Fibroblast of the conjunctiva (primary cell): ENCODE measurements at places on chromosomes 13 and 19.

GRCh38 chr13:42068886-42069285 is 20.4 kb downstream of the DGKH start:
- no peak for DNase-seq

GRCh38 chr19:4582980-4583842 is 23.7 kb upstream of the SEMA6B start:
- no peak for DNase-seq

DNA sequence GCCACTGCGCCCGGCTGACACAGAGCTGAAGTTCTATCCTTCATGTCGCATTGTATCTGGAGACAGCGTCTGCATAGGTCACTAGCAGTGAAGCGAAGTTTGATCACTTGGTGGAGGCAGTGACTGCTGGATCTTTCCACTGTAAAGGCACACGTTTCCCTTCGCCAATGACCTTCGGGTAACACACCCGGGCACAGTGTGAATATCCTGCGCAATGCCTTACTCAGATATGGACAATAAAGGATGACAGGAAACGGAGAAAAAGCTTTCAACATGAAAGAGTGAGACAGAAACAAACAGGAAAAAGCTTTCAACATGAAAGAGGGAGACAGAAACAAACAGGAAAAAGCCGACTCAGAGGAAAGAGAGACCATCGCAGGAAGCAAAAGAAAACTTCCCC is 17.1 kb downstream of the ARL11 start:
- DNase-seq = no peak

DNA sequence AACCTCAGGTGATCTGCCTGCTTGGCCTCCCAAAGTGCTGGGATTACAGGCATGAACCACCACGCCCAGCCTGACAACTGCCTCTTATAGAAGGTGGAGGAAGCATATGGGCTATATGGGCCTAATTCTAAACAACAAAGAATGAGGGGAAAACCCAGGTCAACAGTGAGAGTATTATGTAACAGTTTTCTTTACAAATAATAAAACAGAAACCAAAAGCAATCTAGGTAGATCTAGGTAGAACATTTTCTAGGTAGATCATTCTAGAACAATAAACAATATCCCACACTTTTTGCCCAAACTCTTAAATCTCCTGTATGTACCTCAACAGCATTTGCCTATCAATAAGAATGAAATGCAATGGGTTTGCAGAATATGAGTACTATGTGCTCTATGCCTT is 267.4 kb downstream of the ABCC4 start:
- DNase-seq = no peak

- DNase-seq = no peak
Observed at GRCh38 chr19:44600466-44600865, 12.9 kb upstream of the IGSF23 start.

GRCh38 chr19:32877977-32878745 is 8.6 kb upstream of the SLC7A9 start:
- DNase-seq = no peak

GRCh38 chr13:91357613-91358386 is 10.3 kb downstream of the MIR17HG start:
- DNase-seq = no peak

DNA sequence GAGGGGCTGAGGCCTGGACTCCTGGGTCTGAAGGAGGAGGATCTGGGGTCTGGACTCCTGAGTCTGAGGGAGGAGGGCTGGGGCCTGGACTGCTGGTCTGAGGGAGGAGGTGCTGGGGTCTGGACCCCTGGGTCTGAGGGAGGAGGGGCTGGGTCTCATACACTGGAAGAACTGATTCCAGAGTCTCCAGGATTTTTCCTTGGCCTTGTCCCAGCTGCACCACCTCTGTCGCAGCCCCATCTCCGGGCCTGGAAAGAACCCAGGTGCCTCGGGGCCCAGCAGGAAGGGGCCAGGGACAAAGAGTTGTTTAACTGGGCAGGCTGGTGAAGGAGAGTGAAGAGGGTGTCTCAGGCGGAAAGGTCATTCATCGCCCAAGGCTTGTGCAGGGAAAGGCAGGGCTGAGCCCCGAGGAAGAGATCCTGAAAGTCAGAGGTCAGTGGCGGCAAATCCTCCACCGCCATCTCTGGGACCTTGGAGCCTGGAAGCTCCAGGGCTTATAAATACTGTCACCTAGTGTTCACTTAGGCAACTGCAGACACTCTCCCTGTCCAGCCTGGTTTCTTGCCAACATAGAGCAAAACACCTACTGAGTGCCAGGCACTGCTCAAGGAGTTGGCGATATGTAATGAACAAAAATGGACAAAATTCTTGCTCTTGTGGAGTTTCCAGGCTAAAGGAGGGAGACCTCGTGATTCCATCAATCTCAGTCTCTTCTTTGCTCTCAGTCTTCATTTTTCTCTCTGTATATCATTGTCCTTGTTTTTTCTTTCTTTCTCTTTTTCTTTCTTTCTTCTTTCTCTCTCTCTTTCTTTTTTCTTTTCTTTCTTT is 4.4 kb upstream of the KCNN4 start:
- DNase-seq = peak; percentile 51

DNA sequence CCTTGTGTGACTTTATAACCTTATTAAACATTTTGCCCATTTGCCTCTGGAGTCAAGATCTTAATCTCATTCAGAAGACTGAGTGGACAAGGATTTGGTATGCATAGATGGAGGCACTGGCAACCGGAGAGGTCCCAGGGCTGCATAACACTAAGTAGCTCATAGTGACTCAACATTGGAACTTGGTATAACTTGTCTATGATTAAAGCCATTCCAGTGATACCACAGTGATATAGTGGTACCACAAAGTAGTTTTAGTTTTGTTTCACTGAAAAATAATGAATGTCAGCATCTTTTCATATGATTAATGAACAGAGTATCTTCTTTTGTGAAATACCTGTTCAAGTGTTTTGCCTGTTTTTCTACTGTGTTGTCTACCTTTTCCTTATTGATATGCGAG is 26.4 kb downstream of the CDK8 start:
- DNase-seq = no peak

DNA sequence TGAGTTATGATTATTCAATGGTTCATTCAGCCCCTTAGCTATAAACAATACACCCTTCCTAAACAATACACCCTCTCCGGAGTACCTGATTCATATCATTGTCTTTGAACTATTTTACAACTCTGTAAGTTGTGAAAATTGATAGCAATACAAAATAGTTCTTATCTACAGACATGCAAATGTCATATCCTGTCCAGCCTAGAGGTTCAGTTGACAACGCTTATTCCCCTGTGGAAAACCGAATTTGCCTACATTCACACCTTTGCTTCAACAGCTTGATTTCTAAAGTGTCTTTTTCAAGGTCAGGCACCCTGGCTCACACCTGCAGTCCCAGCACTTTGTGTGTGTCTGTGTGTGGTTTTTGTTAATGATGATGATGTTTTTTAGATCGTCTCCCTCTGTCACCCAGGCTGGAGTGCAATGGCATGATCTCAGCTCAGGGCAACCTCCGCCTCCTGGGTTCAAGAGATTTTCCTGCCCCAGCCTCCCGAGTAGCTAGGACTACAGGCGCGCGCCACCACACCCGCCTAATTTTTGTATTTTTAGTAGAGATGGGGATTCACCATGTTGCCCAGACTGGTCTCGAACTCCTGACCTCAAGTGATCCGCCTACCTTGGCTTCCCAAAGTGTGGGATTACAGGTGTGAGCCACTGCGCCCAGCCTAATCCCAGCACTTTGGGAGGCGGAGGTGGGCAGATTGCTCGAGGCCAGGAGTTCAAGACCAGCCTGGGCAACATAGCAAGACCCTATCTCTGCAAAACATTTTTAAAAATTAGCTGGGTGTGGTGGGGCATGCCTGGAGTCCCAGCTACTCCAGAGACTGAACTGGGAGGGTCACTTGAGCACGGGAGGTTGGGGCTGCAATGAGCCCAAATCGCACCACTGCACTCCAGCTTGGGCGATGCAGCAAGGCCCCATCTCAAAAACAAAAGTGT is 9.6 kb downstream of the C19orf53 start:
- DNase-seq = no peak

DNA sequence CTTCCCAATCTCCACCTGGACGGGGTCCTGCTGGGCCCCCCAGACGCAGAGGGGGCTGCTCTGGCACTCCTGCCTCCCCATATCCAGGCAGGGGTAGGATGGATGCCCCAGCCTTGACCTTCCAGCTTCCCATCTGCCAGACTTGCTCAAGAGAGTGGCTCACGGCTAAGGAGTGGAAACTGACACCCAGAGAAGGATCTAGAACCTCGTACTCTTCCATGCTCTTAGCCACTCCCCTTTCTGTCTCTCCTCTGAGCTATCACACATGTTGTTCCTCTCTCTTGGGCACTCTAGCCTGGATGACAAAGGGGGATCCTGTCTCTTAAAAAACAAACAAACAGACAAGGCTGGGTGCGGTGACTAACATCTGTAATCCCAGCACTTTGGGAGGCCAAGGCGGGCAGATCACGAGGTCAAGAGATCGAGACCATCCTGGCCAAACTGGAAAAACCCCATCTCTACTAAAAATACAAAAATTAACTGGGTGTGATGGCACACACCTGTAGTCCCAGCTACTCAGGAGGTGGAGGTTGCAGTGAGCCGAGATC is 12.2 kb upstream of the FUT5 start:
- DNase-seq = no peak

- DNase-seq = no peak
Observed at GRCh38 chr13:36362914-36363313, 16.7 kb upstream of the SPART start.

DNA sequence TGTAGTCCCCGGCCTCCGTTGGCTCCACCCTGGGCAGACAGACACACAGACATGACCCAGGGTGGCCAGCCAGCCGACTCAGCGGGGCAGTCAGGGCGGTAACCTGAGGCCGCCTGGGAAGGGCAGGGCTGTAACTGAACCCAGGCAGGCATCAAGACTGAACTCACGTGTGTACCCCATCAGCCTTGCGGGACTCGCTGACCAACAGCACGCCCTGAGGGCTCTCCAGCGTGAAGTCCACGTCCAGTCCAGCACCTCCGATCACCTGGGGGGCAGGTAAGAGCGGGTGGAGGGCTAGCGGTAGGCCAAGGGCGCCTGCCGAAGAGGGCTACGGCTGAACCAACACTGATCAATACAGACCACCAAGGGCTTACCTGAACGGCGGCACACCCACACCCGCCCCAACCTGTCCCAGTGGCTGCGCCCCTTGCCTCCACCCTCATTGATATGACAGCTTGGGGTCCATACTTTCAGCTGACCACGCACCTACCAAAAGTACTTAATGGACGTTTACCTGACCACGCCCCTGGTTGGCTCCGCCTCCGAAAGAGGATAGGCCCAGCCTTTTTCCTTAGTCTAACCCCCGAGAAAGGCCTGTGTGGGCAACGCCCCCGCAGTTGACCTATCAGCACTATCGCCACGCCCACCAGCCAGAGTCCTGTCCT is 791 bp downstream of the TMED1 start:
- no peak for DNase-seq

DNA sequence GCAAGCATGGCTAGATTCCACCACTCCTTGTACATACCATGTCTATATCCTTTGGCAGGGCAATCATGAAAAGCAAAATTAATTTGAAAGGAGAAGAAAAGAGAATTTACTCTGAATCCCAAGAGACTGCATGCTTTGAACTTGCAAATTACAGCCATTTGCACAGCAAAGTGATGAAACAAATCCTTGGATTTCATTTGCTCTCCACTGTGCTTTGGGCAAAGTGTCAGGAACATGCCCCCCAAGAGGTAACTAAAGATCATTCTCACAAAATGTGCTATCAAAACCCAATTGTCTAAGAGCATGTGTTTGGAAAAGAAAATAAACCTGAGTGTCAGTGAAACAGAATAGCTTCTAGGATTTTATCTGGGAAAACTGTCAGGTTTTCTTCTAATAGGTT is 298.5 kb downstream of the GPC6 start:
- DNase-seq = no peak

DNA sequence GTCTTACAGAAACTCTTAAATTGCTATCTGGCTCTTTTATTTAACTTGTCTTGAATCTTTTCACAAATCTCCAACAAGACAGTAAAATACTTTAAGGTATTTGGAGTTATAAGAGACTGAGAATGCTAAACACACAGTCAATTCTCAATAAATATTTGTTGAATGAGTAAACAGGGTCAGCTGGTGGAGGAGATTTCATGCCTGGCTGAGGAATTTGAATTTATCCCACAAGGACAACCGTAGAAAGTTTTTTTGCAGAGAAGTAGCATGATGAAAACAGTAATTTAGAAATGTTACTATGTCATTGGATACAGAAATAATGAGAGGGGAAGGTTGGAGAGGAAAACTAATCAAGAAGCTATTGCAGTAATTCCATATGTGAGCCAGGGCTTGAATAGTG is 1223.7 kb downstream of the PCDH17 start:
- DNase-seq = no peak

GRCh38 chr13:28000567-28000966 is 12.1 kb upstream of the URAD start:
- DNase-seq = no peak

DNA sequence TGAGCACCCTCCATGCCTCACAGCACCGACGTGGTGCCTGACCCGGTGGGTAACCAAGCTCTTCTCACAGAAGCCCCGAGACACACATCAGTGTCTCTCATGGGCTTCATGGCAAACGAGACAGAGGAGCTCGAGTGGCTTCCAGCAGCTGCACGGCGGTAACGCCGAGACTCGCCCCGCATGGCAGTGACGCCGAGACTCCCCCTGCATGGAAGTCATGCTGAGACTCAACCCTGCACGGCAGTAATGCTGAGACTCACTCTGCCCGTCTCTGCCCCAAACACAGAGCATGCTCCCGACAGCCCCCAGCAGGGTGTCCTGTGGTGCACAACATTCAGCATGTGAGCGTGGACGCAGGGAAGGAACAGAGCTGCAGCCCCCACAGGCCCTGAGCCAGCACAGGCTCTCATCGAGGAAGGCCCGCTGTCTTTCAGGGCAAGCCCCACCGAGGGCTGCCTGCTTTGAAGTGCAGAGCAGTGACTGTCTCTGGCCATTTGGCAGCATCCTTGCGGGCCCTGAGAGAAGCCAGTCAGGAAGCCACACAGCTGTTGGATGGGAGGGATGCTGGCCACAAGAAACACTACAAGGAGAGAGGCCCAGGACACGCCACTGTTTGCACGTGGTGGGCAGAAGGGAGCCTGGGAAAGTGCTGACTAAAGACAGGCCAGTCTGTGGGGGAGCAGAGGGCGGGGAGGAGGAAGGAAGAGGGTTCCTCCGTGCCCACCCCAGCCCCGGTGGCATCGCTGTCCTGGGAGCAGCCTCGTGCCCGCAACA is 9.5 kb downstream of the GAS6 start:
- no peak for DNase-seq

DNA sequence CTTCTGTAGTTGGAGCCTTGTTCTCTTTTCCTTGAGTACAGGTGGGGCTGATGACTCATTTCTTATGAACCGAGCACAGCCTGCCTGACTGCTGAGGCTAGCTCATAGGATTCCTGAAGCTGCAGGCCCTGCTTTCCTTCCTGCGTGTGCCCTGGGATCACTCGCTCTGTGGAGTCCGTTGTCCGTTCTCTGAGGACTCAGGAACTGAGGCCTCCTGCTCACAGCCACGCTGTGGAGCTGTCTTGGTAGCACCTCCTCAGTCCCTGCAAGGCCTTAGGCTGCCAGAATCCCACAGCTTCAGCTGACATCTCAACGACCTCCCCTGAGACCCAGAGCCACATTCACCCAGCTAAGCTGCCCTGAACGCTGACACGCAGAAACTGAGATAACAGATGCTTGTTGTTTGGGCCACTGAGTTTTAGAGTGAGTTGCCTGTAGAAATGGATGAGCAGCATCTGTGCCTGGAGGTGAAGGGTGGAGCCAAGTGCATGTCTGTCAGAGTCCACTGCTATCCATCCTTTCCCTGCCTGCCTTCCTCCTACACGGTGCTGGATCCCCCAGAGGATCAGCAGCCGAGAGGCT is 72.9 kb downstream of the ARHGEF7 start:
- DNase-seq = no peak
